GM20000 (cell line): ENCODE measurements at places on chromosomes 12 and 14.

GRCh38 chr12:110010853-110011723 lies 11.9 kb downstream of the ANKRD13A start:
- no peak for DNase-seq

GRCh38 chr12:92513231-92513730 lies 189.5 kb upstream of the PLEKHG7 start:
- DNase-seq, result no peak

DNA sequence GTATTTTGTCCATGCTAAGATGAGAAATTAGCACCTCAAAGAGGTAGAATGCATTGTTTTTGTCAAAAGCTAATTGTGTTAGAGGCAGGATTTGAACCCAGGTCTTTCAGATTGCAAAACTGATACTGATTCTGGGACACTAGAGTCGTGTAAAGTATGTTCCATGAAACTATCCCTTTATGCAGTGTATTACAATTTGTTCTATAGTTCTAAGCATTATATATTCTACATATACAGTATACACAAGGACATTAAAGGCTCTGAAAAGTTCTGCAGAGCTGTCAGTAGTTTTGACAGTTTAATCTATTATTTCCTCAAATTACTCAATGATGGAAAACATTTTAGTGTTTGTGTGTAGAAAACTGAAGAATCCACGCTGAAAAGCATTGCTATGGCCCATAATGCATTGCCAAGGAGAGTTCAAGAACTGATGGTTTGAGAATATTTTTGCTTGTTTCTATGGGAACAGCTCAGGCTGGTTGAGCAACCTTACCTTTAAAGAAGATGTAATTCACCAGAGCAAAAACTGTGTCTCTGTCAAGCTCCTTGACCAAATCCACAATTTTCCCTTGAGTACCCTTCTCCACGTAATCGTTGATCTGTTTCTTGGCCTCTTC lies 6.2 kb downstream of the SERPINA1 start:
- no peak for DNase-seq

GRCh38 chr12:7017870-7018349 lies 366 bp downstream of the LPCAT3 start:
- no peak for DNase-seq

GRCh38 chr12:19482551-19483109 lies 43.3 kb downstream of the AEBP2 start:
- peak; percentile 35 for DNase-seq

DNA sequence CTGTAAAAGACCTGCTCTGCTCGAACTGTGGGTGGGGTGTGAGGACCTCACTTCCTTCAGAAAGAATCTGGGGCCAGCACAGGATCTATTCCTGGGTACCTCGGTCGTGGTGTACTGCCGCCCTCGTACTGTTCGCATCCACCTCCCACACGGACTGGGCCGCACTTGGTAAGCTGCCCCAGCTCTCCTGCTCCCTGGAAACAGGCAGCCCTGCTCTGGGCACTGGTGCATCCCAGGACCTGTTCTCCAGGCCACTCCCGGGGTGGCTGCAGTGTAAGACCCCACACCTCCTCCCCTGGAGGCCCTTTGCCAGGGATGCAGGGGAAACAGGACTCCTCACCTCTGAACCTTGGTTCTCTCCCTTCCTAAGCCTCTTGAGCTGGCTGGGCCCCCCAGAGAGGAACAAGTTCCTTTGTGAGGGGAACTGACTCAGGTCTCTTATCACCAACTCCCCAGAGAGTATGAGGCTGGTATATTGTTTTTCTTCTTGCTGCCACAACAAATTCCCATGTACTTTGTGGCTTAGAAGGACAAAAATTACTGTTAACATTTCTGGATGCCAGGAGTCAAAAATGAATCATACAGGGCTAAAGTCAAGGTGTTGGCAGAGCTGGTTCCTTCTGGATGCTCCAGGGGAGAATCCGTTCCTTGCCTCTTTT lies 276.5 kb downstream of the NUAK1 start:
- DNase-seq, result no peak
